GM23248 (cell line): ENCODE measurements at places on chromosomes 5 and 9.

GRCh38 chr9:129752900-129753729 is at the start of gene PTGES:
Gene PTGES, minus strand, starts transcription at chr9:129753042. Its CDS starts 30 bp downstream, at chr9:129753012.
- DNase-seq: peak; percentile 94

GRCh38 chr9:88980740-88981203 is 10.5 kb upstream of the S1PR3 start:
- DNase-seq: peak; percentile 92

DNA sequence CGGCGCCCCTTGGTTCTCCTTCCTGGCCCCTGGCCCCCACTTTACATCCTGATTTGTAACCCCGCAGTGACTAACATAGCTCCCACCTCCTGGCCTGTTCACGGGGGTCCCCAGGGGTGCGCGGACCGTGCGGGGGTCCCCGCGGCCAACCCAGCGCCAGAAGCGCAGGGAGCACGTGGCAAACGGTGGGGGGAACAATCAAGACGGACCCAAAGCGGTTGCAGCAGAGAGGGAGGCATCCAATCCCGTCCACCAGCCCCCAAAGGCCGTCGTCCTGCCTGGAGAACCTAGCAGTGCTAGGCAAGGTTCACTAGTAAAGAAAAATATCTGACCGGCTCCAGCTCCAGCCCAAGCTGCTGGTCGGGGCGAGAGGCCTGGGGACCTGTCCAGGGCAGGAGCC is 201.5 kb downstream of the AUH start:
- DNase-seq: no peak

DNA sequence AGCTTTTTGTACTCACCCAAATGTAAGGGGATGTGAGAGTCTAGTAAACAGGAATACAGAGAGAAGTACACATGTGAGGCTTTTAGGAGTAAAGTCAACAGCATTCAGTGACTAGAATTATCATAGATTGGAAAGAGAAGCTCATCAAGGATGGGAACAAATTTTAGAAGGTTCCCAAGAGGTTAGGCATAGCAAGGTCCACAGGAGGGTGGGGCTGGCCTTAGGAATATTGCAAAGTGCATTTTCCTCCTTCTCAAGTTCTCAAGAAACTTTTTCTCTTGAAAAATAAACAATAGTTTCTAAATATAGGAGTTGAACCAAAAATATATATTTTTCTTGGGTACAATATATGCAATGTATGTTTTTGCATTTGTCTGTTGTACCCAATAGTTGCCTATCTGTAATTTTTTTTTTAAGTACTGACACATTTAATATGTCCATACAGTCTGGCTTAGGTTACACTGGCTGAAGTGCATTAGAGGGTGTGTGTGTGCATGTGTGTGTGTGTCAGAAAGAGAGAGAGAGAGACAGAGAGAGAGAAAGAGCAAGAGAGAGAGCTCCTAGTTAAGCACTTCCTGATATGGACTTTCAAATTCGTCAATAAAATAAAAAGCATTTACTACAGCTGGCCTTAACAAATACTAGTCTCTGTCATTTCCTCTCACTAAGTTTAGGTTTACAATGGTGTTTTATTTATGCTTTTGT is 62.2 kb downstream of the SNX18 start:
- DNase-seq: no peak

- DNase-seq: no peak
Observed at GRCh38 chr5:73299665-73300336, 126.8 kb downstream of the TMEM174 start.

GRCh38 chr9:134268747-134269146 is 57.5 kb upstream of the RXRA start:
- no peak for DNase-seq

GRCh38 chr9:72980600-72981265 is 27.9 kb upstream of the ALDH1A1 start:
- DNase-seq: no peak

GRCh38 chr9:133738640-133739225 is 581 bp upstream of the SARDH start:
- no peak for DNase-seq

- peak; percentile 35 for DNase-seq
Observed at GRCh38 chr5:36605241-36605640, 1.2 kb upstream of the SLC1A3 start.

GRCh38 chr9:89273528-89274279 is 37.3 kb upstream of the CKS2 start:
- no peak for DNase-seq

GRCh38 chr9:110626101-110626829 is 42.3 kb upstream of the MUSK start:
- peak; percentile 93 for DNase-seq

GRCh38 chr9:33703430-33704102 is 91.8 kb upstream of the PRSS3 start:
- DNase-seq: no peak

GRCh38 chr9:69549310-69550202 is 122.6 kb downstream of the APBA1 start:
- DNase-seq: peak; percentile 69

- DNase-seq: peak; percentile 21
Observed at GRCh38 chr5:43304525-43304924, 8.7 kb downstream of the HMGCS1 start.

DNA sequence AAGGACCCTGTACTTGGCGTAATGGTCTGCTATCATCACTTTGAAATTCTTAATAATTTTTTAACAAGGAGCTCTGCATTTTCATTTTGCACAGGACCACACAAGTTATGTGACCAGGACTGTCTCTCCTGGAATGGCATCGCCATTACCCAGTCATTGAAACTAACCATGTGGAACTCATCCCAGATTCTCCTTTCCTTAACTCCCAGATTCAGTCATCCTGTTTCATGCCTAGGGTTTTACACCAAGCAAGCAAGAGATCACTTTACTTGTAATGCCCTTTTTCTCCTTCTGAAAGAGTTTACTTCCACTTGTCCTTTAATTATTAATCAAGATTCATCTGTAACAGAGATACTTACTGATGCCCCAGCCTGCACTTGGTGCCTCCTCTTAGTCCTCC is 12.0 kb downstream of the FRMD3 start:
- no peak for DNase-seq

DNA sequence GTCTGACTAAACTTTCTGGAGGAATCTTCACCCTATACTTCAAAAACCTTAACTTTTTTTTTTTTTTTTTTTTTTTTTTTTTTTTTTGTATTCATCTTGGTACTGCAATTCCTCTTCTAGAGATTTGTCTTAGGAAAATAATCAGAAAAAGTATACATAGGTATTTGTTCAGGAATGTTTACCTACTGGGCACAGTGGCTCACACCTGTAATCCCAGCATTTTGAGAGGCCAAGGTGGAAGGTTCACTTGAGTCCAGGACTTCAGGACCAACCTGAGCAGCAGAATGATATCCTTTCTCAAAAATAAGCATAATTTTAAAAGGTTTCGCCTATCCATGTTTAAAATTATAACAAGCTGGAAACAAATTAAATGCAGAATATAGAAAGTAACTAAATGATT is 33.3 kb upstream of the NREP start:
- DNase-seq: no peak

DNA sequence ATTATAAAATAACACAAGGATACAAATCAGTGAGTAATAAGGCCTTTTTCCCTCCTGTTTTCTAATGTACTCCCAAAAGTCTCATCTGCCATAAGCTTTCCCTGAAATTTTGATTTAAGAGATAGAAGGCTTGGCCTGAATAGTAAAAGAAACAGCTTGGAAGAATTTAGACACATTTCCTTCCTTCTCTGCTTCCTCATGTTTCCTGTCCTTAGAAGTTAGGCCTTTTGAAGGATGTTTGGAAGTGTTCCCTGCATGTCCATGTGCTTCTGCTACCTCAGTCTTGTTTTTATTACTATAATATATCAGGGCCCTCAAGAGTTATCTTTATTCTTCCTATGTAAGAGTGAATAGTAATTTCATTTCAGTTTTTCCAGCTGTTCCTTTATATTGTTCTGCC is 242.7 kb downstream of the DEPDC1B start:
- DNase-seq: no peak

GRCh38 chr9:99239341-99240060 is 17.4 kb downstream of the SEC61B start:
- peak; percentile 81 for DNase-seq

GRCh38 chr5:134525683-134526482 is 413 bp downstream of the JADE2 start:
- DNase-seq: peak; percentile 90

- DNase-seq: no peak
Observed at GRCh38 chr9:14209399-14210345, 104.3 kb downstream of the NFIB start.

- DNase-seq: peak; percentile 54
Observed at GRCh38 chr5:127386557-127386956, 96.0 kb downstream of the MEGF10 start.

GRCh38 chr5:71475788-71476384 is 20.4 kb downstream of the BDP1 start:
- DNase-seq: peak; percentile 52

- DNase-seq: no peak
Observed at GRCh38 chr9:136206602-136207275, 1.8 kb upstream of the LHX3 start.

GRCh38 chr9:81032030-81032572 is 657.2 kb downstream of the TLE1 start:
- DNase-seq: peak; percentile 84

GRCh38 chr9:36748322-36748899 is 175.7 kb downstream of the MELK start:
- DNase-seq: peak; percentile 68

GRCh38 chr5:17463653-17464052 is 34.4 kb upstream of the TAF11L2 start:
- DNase-seq: no peak

DNA sequence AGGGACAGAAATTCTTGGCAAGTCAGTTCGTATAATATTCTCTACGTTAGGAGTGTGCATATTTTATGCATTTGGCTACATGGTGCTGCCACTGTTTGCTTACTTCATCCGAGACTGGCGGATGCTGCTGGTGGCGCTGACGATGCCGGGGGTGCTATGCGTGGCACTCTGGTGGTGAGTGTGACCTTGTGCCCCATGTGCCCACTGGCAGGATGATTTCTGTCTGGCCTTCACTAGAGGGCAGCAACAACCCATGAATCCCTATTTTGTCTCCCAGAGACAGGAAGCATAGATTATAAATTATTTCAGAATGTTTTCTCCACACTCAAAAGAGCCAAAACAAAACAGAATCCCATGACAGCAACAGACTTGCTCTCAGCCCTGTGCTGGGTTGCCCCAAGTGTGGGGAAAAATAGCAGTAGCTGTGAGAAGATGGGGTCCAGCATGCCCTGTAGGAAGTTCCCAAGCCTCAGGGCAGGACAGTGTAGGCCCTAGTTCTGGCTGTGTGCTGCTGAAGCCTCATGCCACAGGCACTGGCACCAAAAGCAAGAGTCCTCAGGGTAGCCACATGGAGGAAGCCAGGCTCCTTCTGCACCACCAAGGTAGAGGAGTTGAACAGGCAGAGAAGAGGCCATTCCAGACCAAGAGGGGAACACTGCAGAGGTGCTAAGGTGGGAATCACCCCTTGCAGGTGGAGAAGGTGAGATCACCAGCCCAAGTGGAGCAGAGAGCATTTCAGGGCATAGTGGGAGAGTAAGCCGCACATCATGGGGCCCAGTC is 16.0 kb downstream of the SLC22A5 start:
- DNase-seq: peak; percentile 79

DNA sequence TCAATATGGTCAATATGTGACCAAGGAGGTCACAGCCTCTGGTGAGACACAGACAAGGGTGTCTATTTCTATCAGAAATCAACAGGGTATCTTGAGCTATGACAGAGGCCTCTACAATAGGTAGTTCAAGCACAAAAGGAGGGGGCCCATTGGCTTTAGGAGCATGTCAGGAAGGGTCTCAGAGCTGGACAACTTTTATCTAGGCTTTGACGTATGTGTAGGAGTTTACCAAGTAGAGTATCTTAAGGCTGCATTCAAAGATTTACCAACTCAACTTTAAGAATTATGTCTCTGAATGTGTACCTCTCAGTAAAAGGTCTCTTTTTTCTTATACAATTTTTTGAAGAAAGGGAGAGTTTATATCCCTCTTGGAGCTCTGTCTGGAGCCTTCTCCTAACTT is 297.2 kb downstream of the NSG2 start:
- DNase-seq: no peak
